ENCODE measurements at places on chromosomes 5 and 9.
A peak's percentile ranks its signal among the peaks of the same experiment; 100 is the strongest.

DNA sequence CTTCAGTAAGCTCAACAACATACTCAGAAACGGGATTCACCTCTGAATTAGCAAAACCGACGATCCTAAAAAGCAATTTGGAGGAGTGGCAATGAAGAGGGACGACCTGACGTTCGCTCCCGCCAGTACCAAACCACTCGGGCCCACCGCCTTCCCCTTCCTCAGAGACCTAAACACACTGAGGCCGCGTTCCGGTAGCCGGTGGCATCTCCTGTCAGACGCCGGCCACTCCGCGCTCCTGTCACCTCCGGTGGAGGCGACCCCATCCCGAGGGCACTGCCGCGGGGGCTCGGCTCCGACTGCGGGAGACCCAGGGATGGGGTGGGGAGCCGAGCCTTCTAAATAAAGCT, 617 bp downstream of the PPP6C start:
- peak; percentile 30 for DNase-seq

DNA sequence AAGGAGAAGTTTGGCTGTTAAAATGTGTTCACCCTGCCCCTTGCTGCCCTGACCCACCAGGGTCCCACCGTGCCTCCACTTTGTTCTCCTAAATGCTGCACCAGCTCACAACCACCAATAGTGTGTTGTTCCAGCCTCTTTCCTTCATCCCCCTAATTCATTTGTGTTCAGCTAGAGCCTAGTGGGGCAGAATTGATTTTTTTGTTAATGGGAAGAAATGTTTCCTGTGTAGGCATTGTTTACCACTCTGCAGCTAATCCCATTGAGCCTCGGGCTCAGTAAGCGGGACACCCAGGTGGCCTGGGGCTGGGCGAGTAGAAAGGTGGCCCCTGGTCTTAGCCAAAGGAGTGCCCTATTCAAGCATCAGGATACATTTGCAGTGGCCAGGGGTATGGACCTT, 127.6 kb downstream of the MVB12B start:
- DNase-seq = no peak

GRCh38 chr9:27353474-27354229, 56.7 kb upstream of the EQTN start:
- DNase-seq = no peak

GRCh38 chr5:143828710-143829109, 16.7 kb downstream of the HMHB1 start:
- DNase-seq = no peak

DNA sequence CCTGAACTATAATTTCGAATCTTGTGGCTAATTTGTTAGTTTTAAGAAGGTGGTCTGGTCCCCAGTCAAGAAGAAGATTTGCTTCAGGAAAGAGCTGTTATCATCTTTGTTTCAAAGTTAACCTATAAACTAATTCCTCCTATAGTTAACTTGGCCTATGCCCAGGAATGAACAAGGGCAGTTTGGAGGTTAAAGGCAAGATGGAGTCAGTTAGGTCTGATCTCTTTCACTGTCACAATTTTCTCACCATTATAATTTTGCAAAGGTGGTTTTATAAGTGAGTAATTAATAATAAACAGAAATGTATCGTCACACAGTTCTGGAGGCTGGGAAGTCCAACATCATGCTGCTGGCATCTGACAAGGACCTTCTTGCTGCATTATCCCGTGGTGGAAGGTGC, 238.6 kb downstream of the PIK3R1 start:
- DNase-seq = no peak

DNA sequence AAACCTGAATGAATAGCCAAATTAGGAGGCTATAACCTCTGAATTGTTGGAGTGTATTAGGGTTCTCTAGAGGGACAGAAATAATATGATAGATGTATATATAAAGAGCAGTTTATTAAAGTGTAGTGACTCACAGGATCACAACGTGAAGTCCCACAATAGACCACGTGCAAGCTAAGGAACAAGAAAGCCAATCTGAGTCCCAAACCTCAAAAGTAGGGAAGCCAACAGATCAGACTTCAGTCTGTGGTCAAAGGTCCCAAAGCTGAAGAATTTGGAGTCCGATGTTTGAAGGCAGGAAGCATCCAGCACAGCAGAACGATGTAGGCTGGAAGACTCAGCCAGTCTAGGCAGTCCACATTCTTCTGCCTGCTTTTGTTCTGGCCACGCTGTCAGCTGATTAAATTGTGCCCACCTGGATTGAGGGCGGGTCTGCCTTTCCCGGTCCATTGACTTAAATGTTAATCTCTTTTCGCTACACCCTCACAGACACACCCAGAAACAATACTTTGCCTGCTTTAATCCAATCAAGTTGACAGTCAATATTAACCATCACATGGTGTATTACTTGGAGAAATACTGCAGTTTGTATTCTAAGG, 550.6 kb downstream of the CDH10 start:
- no peak for DNase-seq

DNA sequence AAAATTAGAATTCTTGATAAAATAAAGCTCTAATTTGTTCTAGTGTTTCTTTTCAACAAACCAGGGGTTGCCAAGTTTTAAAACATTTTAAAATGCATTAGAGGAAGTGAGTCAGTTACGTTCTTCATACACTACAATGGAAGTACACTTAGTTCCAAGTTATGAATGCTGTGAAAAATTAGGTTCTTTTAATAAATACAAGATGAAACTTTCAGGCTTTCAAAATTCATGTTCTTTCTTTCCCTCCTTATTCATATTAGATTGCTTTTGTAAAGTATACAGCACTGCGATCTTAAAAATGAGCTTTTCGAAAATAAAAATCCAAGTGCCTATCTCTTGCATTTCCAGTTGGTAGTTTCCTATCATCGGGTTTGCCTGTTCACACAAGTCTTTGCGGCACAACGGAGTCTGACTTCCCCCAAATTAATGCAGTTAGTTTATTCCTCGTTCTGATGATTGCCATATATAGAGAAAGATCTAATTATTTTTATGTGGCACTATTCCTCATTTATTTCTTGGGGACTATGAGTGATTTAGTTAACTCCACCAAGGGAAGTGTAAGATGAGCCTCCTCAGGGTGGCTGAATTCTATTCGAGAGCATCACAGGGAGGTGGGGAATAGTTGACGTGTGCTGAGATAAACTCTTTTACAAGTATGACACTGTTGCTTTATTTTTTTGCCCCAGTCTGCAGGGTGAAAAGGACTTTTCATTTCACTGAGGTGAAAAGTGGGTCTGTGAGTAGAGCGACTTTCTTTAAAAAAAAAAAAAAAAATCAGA, 238.2 kb downstream of the CD180 start:
- no peak for DNase-seq

GRCh38 chr5:54561651-54562050, 44.1 kb downstream of the SNX18 start:
- DNase-seq = no peak

GRCh38 chr5:135491552-135492318, 39.6 kb upstream of the TIFAB start:
- DNase-seq = no peak

GRCh38 chr9:7209016-7209715, 451.4 kb downstream of the KDM4C start:
- no peak for DNase-seq

- no peak for DNase-seq
Measured at GRCh38 chr5:127906562-127907204, 176.9 kb upstream of the SLC12A2 start.

GRCh38 chr5:109558952-109559351, 130.8 kb upstream of the MAN2A1 start:
- DNase-seq = no peak

DNA sequence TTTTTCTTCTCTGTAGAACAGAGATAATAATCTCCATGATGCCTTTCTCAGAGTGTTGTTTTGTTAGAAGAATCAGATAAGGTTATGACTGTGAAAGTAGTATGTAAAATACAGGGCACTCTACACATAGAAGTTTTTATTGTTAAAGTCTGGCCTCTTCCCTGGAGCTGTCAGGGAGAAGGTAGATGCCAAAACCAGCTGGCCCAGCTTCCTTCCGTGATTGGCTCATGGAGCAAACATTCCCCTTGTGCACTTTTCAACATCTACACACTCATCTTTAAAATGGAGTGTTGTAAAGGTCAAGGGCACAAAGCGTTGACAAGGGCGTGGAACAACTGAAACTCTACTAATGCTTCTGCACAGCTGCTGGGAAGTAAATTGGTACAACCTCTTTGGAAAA, 7.4 kb upstream of the RNF183 start:
- no peak for DNase-seq

- no peak for DNase-seq
Measured at GRCh38 chr5:179509239-179509638, 41.1 kb upstream of the RUFY1 start.

GRCh38 chr5:16774806-16775205, 158.0 kb upstream of the RETREG1 start:
- no peak for DNase-seq

GRCh38 chr5:32990593-32991420, 279.7 kb downstream of the NPR3 start:
- no peak for DNase-seq

DNA sequence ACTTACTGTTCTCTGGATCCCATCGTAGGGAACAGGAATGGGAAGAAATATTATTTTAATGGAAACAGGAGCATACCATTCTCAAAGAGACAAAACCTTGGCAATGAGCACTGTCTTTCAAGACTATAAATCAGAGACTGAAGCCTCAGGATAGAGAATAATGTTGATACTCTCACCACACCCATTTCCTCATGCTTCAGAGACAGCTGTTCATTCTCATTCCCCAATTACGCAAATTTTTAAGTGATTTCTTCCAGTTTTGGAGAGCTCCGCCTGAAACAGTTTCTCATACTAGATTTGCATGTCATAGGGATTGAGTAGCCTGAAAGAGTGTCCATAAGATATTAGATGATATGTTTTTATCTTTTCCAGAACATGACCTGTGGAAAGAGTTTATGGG, 290.5 kb upstream of the RASA1 start:
- no peak for DNase-seq

- DNase-seq = no peak
Measured at GRCh38 chr5:170537451-170538095, 33.8 kb downstream of the KCNIP1 start.

Measured in CD4-positive, alpha-beta T cell treated with Interferon gamma for 1 hour (primary cell).